ENCODE measurements at places on chromosomes 6 and 20.

GRCh38 chr6:159890201-159890600 lies 587 bp upstream of the MAS1 start:
- DNase-seq = no peak

DNA sequence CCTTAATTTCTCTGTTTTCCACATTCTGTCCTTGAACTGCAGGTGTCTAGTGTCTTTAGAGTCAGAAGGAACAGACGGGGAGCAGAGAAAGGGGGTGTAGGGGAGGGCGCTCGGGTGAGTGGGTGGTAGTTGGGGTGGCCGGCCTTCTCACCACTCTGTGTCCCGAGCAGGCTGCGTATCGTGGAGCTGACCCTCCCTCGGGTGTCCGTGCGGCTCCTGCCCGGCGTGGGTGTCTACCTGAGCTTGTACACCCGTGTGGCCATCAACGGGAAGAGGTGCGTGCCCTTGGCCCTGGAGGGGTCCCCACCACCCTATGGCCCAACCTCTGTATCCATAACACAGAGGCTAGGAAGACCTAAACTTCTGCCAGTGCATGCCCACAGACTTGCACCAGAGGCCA lies 5.3 kb downstream of the BPIFB4 start:
- no peak for DNase-seq

GRCh38 chr6:53344969-53345368 lies 3.8 kb downstream of the ELOVL5 start:
- no peak for DNase-seq

GRCh38 chr6:6284221-6284966 lies 36.1 kb downstream of the F13A1 start:
- DNase-seq = no peak

- DNase-seq = peak; percentile 84
These were observed 16.4 kb downstream of the BRD2 start for GRCh38 chr6:32984622-32985389.

DNA sequence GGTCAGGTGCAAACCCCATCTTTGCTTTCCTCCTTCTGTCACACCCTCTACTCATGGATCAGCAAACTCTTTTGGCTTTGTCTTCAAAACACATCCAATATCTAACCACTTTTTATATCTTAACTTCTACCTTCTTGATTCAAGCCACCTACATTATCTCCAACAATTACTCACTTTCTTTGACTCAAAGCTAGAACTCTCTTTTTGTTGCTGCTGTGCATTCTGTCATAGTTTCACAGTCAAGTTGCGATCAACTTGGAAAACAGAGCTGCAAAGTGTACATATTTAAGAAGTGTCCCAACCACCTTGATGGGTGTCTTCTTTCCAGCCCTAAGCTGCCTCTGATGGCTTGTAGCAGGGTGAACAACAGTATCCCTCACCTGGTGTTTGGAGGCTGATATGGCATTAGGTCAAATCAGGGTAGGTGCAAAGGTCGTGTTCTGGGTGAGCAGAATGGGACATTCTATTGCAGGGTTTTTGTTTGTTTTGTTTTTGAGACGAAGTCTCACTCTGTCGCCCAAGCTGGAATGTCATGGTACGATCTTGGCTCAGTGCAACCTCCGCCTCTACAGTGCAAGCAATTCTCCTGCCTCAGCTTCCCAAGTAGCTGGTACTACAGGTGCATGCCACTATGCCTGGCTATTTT lies 43.4 kb upstream of the RALGAPA2 start:
- no peak for DNase-seq

DNA sequence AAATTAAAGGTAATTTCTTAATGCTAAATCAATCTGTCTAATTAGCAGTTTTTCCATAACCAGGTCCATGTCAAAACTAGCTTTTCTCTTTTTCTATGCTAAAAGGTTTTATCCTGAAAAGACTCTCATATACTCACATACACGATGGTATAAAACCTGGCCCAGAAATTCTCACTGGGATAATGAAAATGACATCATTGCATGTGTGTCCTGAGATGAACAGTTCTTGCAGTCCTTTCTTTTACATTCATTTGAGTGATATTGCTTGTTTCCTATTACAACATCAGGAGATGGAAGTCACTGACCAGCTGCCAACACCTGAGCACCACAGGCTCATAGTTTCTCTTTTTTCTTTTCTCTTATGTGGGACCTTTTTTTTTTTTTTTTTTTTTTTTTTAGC lies 7.9 kb upstream of the PRELID3B start:
- no peak for DNase-seq
